ENCODE measurements at places on chromosomes 6 and 20.

DNA sequence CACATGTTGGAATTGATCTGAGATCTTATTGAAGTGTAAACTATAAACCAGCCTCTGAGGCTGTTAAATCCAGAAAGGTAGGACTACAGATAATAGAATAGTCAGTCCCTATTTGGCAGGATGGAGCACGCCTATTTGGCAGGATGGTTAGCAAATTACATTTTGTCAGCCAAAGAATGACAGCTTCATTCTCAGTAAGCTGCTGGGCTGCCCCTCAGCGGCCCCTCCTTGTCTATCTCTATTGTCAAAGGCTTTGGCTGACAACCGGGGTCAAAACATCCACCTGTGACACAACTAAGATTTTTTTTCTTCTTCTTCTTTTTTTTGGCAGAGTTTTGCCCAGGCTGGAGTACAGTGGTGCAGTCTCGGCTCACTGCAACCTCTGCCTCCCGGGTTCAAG is 123.4 kb upstream of the ECI2 start:
- DNase-seq = no peak

GRCh38 chr6:125793863-125794262 is 3.1 kb downstream of the NCOA7 start:
- DNase-seq = no peak

DNA sequence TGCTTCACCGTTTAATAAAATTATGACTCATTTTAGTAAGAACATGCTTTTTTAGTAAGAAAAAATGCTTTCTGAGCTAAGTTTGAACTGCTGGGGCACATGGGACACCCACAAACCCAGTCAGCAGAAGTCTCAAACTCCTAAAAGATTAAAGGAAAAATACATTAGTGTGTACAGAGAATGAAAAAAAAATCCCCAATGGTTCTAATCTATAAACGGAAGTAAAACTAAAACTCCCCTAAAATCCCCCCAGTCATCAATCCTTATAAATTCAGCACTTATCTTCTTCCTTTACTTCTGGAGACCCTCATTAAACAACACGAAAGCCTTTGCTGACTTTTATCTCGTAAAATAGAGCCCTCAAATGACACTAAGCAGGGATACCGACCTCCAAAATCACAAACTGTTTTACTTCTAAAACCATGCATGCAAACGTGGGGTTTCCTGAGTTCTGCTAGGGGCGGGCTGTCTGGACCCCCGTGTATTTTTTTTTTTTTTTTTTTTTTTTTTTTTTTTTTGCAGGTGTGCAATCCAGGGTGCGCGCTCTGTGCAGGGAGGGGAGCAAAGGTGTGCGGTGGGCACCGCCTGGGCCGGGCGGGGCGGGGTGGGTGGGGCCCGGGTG is 1.1 kb upstream of the MYB start:
- peak; percentile 16 for DNase-seq

DNA sequence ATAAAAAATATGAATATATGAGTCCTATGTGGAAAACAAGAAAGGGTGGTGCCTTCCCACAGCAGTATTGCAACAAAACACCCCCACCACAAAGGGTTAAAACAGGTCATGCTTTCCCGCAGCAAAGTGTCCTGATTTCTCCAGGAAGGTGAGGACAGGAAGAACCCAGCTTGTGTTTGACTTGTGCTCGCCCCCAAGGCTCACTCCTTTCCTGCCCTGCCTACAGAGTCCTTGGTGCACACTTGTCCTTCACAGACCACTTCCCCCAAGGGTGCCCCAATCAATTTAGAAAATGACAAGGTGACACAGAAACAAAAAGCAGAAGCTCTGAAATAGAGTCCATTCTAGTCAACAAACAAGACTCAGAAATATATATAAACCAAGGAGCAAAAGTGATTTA is 237.4 kb downstream of the PTPRK start:
- DNase-seq = no peak

- no peak for DNase-seq
These were observed 19.3 kb downstream of the CCM2L start for GRCh38 chr20:32029561-32029960.

- no peak for DNase-seq
These were observed 48.2 kb upstream of the FAM83C start for GRCh38 chr20:35340436-35340835.

DNA sequence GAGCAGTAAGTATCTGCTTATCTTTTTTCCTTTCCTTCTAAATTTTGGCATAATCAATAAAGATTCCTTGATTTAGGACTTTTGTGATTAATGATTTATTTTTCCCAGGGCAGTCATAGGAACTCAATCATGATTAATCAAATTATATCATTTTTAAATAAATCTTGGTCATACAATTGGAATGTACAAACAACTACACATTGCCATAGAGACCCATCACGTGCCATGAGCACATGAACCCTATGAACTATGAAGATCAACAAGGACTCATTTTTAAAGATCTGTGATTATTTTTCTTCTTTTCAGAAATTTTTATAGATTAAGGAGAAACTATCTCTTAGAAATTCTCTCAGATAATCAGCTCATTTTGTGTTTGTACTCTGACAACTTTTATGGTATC is 622.4 kb downstream of the BCKDHB start:
- DNase-seq = no peak

DNA sequence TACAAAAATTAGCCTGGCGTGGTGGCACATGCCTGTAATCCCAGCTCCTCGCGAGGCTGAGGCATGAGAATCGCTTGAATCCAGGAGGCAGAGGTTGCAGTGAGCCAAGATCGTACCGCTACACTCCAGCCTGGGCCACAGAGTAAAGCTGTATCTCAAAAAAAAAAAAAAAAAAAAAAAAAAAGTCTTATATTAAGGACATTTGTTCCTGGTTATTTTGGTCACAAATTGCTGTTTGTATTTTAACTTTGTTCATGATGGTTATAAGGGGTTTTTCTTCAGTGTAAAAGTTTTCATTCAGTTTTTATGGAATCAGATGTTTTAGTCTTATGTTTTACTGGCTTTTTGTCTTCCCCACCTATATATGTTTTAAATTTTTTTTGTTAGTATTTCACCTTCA is 13.9 kb downstream of the FILIP1 start:
- DNase-seq = no peak

- DNase-seq = no peak
These were observed 55.4 kb downstream of the MRPL14 start for GRCh38 chr6:44071670-44072451.

- no peak for DNase-seq
These were observed 83.5 kb upstream of the PROKR2 start for GRCh38 chr20:5400164-5400762.

- no peak for DNase-seq
These were observed 434.2 kb upstream of the CDH4 start for GRCh38 chr20:60817891-60818290.

DNA sequence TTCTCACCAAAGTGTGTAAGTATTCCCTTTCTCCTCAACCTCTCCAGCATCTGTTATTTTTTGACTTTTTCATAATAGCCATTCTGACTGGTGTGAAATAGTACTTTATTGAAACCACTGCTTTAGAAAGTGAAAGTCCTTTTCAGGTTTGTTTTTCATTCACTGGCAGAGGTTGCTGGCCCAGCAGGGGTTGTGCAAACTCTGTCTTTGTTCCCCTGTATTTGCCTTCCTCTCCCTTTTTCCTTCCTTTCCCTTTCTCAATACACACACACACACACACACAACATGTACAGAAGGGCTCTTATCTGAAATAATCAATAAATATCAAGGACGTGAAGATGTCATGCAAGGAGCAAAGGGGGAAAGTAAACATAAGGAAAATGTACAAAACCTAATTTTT is 99.8 kb downstream of the LY86 start:
- no peak for DNase-seq

GRCh38 chr6:151998784-151999183 is 191.3 kb downstream of the ESR1 start:
- DNase-seq = no peak

- no peak for DNase-seq
These were observed 10.7 kb downstream of the SLC9A8 start for GRCh38 chr20:49823152-49823847.

GRCh38 chr6:117986396-117986795 is 79.3 kb downstream of the SLC35F1 start:
- DNase-seq = no peak

- DNase-seq = no peak
These were observed 26.1 kb upstream of the NEDD9 start for GRCh38 chr6:11258260-11259237.

DNA sequence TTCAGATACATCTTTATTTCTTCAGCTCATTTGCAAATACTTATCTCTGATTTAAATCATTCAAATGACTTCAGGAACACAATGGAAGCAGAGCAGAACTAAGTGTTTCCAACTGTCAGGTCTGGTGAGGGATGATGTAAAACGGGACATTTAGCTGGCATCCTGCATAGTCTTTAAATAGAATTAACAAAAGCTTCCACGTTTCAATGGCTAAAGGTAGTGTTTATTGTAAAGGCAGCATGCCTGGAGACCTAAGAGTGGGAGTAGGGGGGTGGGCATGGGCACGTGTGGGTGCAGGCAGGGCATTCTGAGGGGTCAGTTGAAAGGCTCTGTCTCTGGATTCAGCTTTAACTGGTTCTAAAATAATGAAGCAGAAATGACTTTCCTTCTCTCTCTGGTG is 174.9 kb downstream of the PLCB1 start:
- DNase-seq = no peak

DNA sequence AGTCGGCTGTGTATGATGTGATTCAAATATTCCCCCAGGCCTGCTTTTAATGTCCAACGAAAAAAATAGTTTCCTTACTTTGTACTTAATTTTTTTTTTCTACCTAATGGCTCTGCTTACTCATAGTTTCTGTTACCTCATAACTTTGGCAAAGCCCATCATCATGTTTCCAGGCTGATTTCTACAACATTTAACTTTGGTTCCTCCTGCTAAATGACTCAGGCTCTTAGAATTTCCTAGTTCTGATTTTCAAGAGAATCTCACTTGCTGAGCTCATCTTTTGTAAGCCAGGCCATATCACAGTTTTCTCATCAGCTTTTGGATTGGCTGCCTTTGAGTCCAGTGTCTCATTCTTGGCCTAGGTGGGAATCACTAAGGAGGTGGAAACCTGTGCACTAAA is 323.1 kb downstream of the HDGFL1 start:
- DNase-seq = no peak

- DNase-seq = no peak
These were observed 47.9 kb downstream of the HDDC2 start for GRCh38 chr6:125253881-125254280.

DNA sequence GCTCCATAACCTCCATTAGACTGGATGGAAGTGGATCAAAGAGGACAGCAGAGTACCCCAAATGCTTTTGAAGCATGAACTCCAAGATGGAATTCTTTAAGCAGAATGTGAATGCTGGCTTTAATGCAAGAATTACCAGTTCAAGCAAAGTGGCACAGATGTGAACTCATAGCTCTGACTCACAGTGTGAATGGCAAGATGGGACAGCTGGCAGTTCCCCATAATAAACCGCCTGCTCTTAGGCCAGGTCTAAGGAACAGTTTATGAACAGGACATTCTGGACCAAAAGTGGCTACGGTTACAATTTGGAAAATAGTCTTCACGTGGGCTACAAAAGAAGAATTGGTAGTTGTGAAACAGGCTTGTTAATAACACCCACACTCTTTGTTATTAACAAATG is 76.5 kb downstream of the SPTLC3 start:
- DNase-seq = no peak

GRCh38 chr20:362271-363254 is 15.7 kb downstream of the NRSN2 start:
- DNase-seq = peak; percentile 28
